CD4-positive, alpha-beta T cell treated with Interleukin-2 at 100 ng/mL for 4 hours (primary cell): ENCODE measurements at places on chromosomes 16 and 17.

DNA sequence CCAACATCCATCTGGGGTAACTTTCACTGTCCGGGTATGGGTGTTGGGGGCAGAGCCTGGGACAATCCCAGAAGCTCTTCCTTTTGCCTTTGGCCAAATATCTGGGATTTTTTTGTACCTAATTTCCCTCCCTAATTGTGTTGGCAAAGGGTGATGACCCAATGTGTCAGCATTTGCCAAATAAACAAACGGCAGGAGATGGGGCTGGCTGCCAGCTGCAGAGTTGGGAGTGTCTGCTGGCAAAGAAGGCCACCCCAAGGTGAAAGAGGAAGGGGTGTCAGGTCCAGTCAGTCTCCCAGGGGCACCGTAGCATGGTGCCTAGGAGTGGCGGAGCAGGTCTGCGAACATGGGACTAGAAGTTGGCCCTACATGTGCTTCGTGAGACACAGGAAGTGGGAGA, 73.0 kb downstream of the SLC6A2 start:
- DNase-seq = no peak

- DNase-seq = no peak
These were observed 19.4 kb downstream of the UTS2R start for GRCh38 chr17:82390860-82391435.

GRCh38 chr16:502179-502943, 25.2 kb upstream of the CAPN15 start:
- DNase-seq = no peak

GRCh38 chr17:6775871-6776405, at the start of gene FBXO39:
Gene FBXO39, plus strand, starts transcription at chr17:6776215. Its CDS starts 3,654 bp downstream, at chr17:6779869.
- no peak for DNase-seq

DNA sequence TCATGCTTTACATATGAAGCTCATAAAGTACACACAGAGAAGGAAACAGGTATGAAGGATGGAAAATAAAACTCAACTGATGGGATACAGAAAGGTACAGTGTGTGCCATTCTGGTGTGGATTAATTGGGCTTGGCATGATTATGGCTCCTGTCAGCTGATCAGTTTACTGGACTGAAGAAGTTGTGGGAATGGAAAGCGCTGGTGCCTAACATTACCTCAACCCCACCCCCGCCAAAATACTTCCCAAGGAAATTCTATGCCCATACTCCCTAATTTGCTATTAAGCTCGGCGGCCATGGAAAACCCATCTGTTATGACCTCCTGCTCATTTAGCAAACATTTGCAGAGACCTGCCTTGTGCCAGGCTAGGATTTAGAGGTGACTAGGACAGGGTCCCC, 16.6 kb upstream of the PMFBP1 start:
- DNase-seq = no peak

- no peak for DNase-seq
These were observed 6.3 kb downstream of the CCL11 start for GRCh38 chr17:34291721-34292348.

DNA sequence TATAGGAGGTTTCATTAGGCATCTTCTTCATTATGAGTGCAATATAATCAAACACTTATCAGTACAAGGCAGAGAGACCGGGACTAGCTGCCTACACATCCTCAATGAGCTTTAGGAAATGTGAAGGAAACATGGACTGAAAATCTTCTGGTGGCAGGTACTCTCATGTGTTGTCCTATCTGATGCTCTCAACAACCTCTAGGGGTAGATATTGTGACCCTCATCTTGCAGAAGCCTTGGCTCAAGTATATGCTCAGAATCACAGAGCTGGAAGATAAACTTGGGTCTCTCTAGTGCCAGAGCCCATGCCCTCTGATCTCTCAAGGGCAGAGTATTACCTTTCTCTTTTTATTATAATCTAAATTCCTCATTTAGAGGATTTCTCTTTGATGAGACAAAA, 181.6 kb upstream of the C17orf78 start:
- DNase-seq = no peak

DNA sequence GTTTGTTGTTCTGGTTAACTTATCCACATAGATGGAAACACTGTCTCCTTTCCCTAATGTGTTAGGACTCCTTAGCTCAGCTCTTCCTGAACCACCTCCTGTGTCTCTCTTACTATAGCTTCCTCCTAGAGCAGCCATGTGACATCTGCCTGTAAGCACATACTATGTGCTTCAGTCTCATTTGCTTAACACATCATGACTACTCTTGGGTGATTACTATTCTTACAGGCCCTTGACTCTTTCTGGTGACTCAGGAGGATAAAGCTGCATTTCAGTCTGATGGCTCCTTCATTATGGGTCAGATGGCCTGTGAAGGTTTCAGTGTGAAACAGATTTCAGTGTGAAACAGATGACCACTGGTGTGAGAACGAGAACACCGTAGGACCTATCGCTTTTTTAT, 320 bp upstream of the KRTAP4-2 start:
- no peak for DNase-seq

GRCh38 chr16:4825196-4825595, 21.9 kb downstream of the GLYR1 start:
- DNase-seq = no peak

- no peak for DNase-seq
These were observed at the start of gene EPN3 for GRCh38 chr17:50532452-50533024. Gene EPN3, plus strand, starts transcription at chr17:50532735. Its CDS starts 3,822 bp downstream, at chr17:50536557.

DNA sequence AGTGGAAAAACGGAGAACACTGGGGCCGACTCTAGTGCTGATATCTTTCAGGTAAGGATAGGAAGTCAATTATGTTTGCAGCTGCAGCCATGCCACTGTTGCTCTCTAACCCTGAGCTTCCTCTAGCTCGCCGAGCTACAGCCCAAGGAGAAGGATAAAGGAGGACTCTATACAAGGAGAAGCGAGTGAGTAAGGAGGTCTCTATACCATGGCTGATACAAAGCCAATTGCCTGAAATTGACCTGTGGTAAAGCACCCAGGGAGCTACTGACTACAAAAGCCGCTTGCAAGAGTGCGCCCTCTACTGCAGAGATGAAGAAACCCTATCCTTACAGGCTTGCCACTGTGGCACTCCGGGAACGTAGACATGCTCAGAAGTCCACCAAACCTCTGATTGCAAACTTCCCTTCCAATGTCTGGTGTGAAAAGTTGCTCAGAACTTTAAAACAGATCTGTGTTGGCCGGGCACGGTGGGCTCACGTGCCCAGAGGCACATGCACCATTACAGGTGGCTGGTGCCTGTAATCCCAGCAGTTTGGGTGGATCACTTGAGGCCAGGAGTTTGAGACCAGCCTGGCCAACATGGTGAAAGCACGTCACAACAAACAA, 10.8 kb upstream of the SLC46A1 start:
- peak; percentile 64 for DNase-seq

- DNase-seq = no peak
These were observed 39.2 kb upstream of the FAM20A start for GRCh38 chr17:68640242-68640989.

- no peak for DNase-seq
These were observed 249.6 kb upstream of the TNRC6C start for GRCh38 chr17:77708936-77709335.

DNA sequence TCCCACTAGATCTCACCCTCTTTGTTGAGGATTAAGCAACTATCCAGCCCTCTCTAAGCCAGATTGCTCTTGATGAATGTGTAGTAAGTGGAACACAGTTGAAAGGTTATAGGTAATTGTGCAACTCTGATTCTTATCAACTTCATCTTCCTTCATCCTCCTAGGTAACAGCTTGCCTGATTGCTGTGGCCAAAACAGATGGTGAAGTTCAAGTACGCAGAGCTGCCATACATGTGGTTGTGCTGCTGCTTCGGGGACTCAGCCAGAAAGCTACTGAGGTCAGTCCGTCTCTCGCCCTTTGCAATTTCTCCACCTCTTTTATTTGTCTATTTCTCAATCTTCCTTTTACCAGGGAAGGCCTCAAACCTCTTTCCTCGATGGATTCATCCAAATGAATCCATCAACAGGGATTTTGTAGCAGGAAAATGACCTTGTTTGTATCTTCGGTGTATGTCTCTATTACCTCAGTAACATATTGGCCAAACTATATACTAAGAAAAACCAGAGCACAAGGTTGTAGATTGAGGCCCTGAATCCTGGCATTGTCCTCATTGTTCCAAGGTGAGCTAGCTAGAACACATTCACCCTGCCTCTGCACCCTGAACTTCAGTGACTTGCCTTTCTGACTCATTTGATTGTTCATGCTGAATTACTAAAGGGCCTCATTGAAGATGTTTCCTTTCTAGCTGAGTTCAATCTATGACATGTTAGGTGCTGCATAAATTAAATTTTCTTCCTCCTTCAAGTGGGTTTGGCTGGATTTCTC, 65.1 kb upstream of the HAS3 start:
- no peak for DNase-seq

DNA sequence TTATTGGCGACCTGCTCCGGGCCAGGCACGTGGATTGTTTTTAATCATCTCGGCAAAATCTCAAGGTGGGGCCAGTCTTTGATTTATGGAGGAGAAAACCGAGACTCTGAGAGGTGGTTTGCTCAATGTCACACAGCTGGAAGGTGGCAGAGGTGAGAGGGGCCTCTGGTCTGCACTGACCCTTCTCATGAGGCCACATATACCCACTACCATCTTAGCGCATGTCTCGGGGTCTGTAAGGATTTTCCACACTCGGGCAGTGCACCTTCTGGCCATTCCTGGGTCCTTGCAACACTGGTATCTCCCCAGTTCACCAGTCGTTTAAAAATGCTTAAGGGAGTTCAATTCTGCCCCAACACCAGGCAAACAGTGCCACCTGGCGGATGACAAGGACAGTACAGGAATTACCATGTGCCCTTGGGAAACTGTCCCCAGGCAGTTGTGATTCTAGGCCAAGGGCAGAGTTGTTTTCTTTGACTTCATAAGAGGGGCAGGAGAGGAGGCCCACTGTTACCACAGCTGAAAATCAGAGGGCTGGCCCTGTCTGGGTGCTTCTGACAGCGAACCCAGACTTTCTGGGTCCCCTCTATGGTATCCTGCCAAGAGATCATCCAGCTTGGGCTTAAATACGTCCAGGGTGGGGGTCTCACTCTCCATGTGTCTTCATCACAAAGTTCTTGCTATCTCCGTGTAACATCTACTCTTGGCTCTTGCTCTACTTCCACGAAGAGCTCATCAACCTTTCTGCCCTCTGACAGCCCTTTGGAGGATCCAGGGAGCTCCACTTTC, 39.4 kb upstream of the RAI1 start:
- peak; percentile 82 for DNase-seq

DNA sequence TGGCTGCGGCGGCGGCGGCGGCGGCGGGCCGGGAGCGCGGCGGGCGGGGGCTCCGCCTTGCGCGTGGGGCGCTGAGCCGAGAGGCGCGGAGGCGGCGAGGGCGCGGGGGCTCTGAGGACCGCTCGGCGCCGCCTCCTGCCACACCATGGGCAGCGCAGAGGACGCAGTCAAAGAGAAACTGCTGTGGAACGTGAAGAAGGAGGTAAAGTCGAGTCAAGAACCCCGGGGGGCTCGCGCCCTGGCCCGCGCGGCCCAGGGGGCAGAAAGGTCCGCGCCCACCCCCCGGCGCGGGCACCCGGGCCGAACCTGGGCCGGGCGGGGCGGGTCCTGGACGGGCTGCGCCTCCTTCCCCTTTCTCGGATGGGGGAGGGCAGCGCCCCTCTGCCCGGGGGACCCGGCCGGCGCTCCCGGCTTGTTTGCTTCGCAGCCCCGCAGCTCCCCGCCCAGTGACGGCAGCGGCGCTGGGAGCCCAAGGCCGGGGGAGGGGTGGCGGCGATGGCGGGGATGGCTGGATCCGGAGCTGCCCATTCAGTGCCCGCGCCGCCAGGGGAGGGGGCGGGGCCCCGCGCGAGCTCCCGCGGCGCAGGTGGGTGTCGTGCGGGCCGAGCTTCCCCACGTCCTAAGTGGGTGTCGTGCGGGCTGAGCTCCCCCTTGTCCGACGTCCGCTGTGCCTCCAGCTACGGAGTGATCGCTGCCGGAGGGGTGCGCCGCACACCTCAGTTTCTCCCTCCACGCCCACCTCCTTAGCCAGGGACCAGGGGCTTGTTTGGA, 428 bp downstream of the SGSM2 start:
- DNase-seq = peak; percentile 30

DNA sequence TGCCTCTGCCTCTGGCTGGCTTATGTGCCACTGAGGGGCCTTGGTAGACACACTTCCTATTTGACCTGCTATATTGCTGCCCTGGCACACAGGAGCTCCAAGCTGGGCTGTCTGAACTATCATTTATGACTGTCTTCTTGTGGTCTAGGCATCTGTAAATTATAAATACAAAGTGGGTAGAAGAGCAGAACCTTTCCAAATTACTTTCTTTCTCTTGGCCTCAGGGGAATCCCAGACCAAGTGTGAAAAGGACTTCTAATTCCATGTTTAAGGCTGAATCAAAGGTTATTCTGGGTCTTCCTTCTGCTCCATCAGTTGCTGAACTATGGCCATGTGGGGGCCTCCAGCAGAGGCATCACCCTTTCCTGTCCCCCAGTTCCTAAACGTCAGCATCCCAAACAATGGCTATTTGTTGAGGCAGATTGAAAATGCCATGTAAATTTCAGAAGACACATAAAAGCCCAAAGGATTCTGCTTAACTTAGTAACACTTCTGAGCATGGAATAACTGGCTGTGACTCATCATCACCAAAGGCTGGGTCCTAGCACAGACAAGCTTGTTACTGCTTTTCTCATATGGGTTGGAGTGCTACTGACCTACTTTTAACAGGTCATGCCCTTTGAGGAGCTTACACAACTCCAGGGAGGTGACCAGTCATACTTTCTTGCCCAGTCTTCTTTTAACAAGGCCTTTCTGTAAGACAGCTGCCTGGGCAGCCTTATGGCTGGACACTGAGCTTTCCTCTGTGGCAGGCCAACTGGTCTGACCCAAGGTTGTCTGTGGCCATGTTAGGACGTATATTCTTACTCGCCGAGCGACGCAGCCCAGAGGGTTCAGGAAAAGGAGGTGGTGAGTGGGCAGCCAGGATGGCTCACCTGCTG, 154.8 kb downstream of the VPS53 start:
- DNase-seq = no peak

DNA sequence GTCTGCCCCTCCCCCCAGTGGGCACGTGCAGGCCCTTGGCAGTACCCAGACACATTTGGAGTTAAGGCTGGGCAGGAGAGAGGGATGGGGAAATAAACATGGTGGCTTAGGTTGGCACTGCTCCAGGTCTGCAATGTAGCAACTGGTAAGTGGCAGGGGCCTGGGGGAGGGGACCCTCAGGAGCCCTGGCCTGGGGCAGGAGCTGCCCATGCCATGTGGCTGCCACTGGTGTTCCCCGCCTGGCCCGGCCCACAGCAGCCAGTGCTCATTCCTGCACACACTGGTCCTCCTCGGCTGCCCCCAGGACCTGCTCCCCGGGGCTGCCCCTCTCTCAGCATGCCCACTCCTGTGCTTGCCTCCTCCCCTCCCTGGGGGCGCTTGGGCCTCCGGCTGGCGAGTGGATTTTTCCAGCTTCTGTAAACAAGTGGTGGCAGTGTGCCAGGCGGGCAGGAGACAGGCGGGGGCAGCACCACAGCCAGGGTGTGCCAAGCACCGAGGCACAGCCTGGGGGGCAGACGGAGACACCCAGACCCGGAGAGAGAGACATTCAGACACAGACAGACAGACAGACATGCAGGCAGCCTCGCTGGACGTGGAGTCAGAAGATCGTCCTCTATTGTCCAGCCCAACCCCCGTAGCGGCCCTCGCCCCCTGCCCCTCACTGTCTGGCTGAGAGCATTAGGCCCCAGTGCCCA, 9.4 kb downstream of the THRA start:
- DNase-seq = no peak
